Fibroblast of gingiva (primary cell): ENCODE measurements at places on chromosomes 7 and 10.

DNA sequence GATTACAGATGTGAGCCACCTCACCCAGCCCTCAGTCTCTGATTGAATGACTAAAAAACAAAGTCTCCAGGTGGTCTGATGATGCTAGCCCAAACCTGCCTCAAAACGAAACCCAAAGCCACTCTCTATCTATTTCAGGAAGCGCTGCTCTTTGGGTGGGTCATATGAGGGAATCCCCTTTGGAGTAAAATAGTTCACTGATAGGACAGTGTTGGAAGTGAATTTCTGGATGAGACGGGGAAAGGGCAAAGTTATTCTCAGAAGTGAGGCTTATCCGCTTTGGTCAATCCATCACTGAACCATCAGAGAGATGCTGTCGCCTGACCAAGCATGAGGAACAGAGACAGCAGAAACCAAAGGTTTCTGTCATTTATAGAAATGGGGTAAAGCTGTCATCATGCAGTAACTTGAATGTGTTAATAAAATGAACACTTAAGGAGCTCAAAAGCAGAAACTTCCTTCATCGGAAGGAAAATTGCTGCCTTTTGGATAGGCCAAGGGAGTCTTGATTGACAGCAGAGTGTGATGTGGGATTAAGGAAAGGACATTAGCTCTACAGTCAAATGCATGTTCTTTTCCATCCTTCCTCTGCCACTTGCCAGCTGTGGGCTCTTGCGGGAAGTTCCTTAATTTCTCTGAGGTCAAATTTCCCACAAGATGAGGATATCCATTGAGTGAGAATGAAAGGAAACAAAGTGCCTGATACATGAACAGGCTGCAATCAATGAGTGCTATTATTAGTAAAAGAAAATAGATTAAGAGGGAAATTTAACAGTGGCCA is 64.9 kb upstream of the C1QL3 start:
- DNase-seq: no peak

- DNase-seq: no peak
Measured at GRCh38 chr10:62541811-62542210, 167.6 kb downstream of the ZNF365 start.

GRCh38 chr10:118523775-118524174 is 71.7 kb downstream of the PRLHR start:
- DNase-seq: no peak

DNA sequence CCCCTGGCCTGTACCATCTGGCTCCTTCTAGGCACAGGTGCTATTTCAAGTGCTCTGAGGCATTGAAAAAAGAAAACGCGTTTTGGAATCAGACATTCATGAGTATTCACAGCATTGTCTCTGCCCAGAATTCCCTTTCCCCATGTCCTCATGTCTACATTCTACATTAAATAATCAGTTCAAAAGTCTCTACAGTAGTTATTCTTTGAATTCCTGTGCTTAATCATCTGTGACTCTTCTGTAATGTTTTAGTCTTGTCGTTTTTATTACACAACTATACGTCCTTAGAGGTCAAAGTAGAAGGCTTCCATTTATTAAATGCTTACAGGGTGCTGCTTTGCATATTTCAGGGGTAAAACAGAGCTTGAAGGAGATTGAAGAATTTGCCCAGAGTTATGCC is 95.7 kb downstream of the BICC1 start:
- DNase-seq: peak; percentile 46
